Pulmonary artery endothelial cell (primary cell): ENCODE measurements at places on chromosomes 2 and 18.

DNA sequence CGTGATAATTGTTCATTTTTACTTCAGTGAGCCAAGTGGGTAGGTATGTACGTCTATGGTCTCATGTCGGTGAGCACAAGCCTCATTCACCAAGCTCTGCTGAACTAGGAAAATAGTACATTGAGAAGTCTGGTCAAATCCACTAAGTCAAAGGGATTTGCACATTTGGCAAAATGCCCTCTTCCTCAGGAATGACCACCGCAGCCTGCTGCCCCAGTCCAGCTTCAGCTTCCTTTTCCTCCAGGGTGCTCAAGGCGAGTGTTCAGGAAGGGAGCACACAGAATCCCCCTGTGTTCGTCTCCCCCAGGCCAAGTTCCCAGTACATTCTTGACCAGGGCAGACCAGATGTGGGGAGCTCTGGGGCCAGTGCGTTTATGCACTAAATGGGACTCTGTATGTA is 23.0 kb downstream of the TCF7L1 start:
- no peak for DNase-seq

GRCh38 chr2:144834363-144834762 is 314.4 kb upstream of the ZEB2 start:
- no peak for DNase-seq

DNA sequence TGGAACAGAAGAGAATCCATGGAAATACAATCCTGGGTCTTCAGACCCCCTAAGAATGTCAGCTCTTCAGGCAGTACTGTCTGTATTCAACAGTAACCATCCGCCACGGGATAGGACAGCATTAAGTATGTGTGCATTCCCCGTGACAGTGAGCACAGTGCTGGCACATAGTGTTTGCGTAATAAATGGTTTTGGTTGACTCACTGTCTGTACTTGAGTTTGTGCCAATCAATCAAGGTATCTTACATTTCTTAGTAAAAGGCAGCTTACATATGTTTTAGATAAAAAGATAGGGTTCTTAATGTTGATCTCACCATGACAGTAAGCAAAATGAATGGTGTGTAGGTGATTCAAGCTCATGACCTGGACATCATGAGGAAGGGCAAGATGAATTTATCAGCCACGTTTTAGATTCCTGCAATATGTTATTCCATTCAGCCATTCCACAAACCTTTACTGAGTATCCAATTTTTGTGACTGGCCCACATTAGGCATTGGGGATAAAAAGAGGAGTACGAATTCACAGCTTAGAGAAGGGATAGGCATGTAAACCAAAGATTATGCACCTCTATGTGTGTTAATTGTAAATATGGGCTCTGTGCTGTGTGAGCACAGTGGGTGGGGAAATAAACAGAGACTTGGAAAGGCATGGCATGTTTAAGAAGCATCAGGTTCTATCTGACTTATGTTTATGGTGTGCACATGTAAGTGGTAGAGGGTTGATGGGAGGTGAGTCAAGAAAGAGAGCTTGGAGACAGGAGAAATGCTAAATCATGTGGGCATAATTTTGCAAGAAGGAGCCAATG is 258.8 kb downstream of the SLC8A1 start:
- no peak for DNase-seq

DNA sequence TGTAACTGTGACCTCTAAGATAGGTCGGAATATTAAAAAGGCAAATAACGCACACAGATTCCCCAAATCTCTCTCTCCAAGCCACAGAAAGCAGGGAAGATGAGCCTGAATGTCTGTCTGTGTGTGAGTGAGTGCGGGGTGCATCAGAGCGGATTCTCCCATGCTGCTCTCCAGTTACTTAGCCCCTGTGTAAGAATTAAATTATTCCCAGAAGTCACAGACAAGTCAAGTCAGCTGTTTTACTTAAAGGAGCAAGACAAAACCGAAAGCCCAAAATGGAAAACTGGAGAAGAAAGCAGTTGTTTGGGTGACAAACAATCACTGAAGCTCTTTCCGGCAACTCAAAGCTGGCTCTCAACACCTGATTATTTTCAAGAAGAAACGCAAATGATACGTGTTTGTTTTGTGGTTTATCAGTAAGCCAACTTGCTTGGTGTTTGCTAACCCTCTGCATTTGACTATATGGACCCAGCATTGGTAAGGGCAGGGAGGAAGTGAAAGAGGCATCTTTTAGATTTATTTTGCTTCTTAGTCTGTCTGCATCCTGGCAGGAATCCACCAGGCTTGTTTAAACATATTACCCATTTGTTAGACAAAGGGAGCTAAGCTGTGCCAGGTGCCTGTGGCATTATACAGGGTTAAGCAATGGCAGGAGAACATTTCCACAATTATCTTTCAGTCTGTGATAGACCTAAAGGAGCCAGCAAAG is 121.5 kb upstream of the CREB1 start:
- no peak for DNase-seq

- DNase-seq: no peak
Measured at GRCh38 chr2:29983308-29983707, 61.9 kb upstream of the ALK start.

GRCh38 chr18:7822435-7823331 is 255.6 kb downstream of the PTPRM start:
- no peak for DNase-seq

GRCh38 chr18:63162271-63163014 is 157.1 kb downstream of the BCL2 start:
- no peak for DNase-seq

- no peak for DNase-seq
Measured at GRCh38 chr2:188527581-188527993, 235.9 kb downstream of the GULP1 start.

- no peak for DNase-seq
Measured at GRCh38 chr2:138028538-138028937, 64.3 kb downstream of the HNMT start.

GRCh38 chr18:24089076-24089475 is 49.8 kb upstream of the CABYR start:
- no peak for DNase-seq

- DNase-seq: no peak
Measured at GRCh38 chr18:30582078-30582477, 460.5 kb downstream of the DSC3 start.

DNA sequence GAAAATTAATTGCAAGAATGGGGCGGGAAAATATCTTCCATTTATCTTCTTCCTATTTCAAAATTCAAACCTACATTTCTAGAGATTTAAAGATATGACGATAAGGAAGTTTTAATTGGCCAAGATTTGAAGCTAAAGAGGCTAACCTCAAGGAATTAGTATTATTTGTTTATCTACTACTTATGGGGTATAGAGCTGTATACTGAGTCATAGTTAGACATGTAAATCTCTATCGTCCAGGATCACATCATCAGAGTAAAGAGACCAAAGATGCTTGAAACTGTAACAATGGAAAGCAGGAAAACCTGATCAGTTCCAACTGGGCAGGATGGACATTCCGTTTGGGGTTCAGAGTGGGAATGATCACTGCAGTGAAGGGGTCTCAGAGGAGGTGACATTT is 95.2 kb upstream of the KLF7 start:
- no peak for DNase-seq

DNA sequence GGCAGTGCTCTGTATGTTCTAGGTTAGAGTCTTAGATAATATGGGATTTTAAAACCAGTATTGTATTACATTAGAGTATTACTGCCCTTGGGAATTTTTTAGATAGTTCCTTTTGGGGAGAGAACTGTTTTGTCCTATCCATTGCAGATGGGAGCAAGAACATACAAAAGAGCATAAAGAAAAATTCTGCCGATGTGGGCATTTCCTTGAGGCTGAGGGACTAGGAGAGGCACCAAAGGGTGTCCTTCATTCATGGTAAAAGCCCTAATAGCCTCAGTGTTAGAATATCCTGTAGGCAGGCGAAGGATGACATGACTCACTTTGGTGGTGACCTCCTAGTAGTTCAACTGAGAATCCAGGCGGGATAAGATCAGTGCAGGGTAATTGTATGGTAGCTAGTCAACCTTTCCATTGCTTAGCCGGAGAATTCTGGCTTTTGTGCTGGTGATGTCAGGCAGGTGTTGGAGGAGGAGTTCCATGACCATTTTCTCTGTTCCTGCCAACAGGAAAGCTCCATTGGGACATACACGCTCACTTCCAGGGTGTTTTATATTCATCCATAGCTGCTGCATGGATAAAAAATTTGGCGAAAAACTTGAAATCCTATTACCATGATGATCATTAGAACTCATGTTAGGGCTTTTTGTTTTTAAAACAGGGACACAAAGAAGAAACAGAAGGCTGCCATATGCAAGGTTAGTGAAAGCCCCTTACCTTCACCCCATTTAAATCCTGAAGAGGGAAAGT is 28.1 kb downstream of the EPAS1 start:
- DNase-seq: no peak

GRCh38 chr2:163312713-163313112 is 423.1 kb downstream of the FIGN start:
- no peak for DNase-seq

- DNase-seq: no peak
Measured at GRCh38 chr2:150802635-150803034, 315.2 kb upstream of the RND3 start.

- no peak for DNase-seq
Measured at GRCh38 chr2:55771612-55772011, 78.0 kb upstream of the PNPT1 start.

GRCh38 chr18:35193316-35193715 is 47.5 kb upstream of the ZNF397 start:
- DNase-seq: no peak

GRCh38 chr2:170034596-170034995 is 143.4 kb upstream of the MYO3B start:
- no peak for DNase-seq

DNA sequence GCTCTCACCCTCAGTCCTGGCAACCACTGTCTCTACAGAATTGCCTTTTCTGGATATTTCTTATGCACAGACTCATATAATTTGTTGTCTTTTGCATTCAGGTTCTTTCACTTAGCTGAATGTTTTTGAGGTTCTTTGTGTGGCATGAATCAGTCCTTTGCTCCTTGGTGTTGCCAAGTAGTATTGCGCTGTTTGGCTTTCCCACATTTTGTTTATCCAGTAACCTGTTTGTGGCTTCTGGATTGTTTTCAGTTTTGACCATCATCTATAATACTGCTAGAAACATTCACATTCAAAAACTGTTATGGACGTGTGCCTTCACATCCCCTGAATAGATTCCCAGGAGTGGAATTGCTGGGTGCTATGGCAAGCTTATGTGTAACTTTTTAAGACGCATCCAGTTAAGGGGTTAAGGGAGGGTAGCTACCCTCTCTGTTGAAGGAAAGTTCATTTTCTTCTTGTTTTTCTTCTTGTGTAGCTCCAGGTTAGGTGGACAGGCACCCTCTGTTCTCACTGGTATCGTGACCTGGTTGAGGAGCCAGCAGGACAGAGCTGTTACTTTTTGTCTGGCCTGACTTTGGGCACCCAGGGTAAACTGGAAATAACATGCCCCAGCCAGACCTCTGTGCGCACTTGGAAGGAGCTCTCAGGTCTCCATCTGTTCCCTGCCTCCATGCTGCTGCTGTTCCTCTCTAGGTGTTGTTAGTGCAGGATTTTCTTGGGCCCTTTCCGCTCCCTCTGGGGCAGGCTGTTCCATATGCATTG is 29.6 kb downstream of the ARHGAP25 start:
- no peak for DNase-seq

GRCh38 chr2:212858496-212858895 is 292.9 kb downstream of the IKZF2 start:
- DNase-seq: no peak

DNA sequence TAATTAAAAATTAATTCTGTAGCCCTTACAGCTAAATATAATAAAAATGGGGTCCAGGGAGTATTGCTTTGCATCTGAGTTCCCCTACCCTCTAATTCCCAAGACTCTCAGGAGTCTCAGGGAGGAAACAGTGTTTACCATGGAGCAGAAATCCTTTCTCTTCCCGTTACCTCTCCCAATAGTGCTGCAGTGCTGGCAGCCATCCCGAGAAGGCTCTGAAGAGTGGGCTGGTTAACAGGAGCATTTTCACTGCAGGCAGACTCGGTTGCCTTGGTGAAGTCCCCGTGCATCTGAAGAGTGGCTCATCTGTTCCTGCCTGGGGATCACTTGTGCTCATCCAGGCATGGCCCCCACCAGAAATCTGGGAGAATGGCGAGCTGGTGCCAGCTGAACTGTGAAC is 41.8 kb upstream of the TMEM178A start:
- no peak for DNase-seq

- no peak for DNase-seq
Measured at GRCh38 chr2:170823898-170824215, 7.2 kb downstream of the GAD1 start.

DNA sequence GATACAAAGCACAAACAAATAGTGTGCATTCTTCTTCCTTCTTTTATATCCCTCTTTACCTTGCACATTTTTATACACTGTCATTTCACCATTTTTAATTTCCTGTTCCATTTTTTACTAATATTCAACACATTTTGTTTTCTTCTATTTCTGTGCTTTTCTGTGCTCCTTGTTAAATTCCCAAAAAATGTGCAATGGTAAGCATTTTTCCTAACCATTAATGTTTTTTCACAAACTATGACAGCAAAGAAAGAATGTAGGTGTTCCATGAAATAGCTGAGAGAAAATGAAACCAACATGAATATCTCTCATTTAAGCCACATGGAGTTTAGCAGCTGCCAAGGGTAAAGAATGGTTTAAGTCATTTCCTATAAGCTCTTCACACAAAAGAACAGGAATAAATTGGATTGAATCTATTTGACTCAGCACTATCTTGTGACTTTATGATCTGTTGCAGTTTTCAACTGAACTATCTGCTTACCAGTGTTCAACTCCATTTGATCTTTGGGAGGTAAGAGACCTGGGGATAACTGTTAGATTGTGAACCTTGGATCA is 145.7 kb upstream of the CDH19 start:
- no peak for DNase-seq

DNA sequence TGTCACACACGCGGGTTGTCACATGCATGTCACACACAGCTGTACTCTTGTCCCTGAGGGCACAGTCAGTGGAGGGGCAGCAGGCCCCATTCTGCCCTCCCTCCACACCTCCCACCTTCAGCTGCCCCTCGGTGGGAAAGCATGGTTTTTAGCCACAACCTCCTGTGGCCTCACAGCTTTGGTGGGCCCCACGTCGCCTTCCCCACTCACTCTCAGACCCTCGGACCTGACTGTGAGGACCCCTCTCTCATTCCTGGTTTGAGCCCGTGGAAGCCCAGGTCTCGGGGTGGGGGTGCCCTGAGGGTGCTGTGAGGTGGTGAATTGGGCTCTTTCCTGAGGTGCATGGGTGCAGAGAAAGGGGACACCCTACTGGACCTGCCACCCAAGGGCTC is 19.9 kb downstream of the KCNG2 start:
- no peak for DNase-seq

GRCh38 chr2:219508971-219509779 is 5.1 kb upstream of the ASIC4 start:
- DNase-seq: no peak

DNA sequence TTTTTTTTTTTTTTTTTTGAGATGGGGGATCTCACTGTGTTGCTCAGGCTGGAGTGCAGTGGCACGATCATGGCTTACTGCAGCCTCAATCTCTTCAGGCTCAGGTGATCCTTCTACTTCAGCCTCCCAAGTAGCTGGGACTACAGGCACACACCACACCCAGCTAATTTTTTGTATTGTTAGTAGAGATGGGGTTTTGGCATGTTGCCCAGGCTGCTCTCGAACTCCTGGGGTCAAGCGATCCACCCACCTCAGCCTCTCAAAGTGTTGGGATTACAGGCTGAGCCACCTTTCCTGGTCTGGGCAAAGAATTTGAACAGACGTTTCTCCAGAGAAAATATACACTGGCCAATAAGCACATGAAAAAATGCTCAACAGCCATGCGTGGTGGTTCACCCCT is 2.9 kb upstream of the SNRNP200 start:
- DNase-seq: no peak

GRCh38 chr2:215921895-215922294 is 91.5 kb downstream of the MREG start:
- peak; percentile 51 for DNase-seq

GRCh38 chr2:236498369-236498768 is 71.3 kb upstream of the ACKR3 start:
- DNase-seq: no peak
